ENCODE measurements at places on chromosomes 6 and 20.

DNA sequence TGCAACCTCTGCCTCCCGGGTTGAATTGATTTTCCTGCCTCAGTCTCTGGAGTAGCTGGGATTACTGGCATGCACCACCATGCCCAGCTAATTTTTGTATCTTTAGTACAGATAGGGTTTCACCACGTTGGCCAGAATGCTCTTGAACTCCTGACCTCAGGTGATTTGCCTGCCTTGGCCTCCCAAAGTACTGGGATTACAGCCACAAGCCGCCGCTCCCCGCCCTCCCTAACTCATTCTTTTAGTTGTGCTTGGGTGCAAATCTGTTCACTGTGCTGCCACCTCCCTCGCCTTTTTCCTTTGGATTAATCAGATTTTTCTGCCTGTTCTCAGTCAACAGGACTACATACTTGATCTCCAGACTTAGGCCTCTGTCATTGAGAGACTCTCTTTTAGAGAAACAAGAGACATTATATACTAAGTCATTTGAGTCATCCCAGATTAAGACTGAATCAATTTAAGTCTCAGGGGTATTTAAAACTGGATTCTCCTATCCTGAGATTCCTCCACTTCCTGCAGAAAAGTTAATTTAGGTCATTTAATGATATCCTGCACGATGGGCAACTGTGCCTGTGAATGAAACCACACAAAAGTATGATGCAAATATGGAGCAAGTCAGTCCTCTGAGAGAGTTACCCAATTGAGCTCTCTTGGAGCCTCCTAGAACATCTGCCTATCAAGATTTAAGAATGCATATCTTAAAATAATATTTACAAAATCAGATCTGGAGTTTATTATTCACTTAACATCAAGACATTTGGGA lies 136.1 kb upstream of the THEMIS start:
- DNase-seq, result peak; percentile 66

- no peak for DNase-seq
Measured at GRCh38 chr6:51594981-51595380, 492.4 kb downstream of the PKHD1 start.

GRCh38 chr6:161242779-161243693 lies 30.8 kb downstream of the AGPAT4 start:
- no peak for DNase-seq

- no peak for DNase-seq
Measured at GRCh38 chr6:1620504-1621069, 10.9 kb downstream of the FOXC1 start.

DNA sequence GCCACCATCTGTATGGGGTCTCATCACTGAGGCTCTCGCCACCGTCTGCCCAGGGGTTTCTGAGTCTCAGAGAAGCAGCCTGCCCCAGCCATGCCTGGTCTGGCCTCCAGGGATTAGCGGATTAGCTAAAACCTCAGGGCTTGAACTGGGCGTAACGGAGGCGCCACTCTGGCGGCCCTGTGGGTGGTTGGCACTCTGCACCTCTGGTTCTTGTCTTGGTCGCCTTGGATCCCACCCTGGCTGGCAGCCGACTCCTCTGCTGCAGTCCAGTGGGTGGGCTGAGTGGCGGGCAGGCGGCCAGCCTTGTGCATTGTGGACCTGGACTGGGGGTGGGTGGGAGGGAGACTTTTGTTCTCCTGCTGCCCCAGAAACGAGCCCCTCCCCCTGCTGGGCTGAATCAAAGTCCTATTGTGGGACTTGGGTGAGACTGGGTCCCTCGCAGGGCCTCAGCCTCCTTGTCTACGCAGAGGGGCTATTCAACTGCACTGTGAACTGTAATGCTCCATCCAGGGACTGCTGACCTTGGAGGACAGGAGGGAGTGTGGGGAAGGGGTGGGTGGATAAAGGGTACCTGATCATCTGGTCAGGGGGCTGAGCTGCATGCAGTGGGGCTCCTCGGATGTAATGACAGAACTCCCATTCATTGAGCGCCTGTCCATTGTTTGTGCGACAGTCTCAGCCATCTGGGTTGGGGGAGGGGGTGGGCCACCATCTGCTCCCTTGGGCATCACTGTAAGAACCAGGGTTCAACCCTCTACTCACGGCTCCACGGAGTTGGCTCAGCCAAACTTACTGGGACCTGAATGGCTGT lies 23.9 kb downstream of the SUN5 start:
- DNase-seq, result no peak

DNA sequence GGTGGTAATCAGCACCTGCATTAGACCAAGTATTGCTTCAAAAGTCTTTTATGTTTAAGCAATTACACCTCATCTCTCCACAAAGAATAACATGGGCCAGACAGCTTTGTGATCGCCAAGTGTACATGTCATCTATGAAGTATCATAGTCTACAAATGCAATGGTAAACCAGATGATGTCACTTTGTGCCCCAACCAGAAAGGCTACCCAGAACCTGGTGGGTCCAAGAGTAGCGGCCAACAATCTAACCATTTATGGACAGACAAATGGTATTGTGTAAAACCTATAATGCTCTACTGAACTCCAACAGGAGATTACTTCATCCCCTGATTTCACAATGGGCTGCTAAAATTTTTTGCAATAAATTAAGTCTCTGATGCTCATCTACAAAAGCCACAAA lies 295.9 kb downstream of the GMDS start:
- DNase-seq, result no peak

DNA sequence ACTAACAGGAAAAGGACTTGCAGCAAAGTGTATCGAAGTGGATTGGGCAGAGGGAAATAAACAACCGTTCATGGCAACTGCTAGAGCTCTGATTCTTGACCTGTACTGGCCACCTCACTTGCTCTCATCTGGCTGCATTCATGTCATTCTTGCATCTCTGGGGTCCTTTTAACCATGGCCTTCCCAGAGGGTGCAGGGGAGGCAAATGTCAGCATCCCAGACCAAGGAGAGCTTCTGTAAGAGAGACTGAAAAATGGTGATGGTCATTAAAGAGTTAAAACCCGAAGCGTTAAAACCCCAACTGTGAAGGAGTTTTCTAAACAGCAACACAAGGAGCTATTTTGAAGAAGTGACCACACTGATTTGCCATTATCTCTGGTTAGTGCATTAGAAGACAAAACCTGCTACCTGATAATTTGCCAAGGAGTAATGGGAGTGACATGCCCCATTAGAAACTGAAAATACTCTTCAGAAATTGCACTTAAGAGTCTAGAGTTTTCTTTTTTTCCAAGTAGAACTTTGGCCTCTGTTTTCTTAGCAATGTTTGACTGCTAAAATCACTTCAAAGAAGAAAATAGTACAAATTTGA lies 62.4 kb downstream of the APCDD1L start:
- no peak for DNase-seq

GRCh38 chr20:41136680-41137613 lies at the start of gene PLCG1:
Gene PLCG1 (plus strand): TSS chr20:41137543. CDS start chr20:41137642, 99 bp downstream.
- DNase-seq, result peak; percentile 84

- no peak for DNase-seq
Measured at GRCh38 chr6:834866-835265, 141.9 kb upstream of the EXOC2 start.

DNA sequence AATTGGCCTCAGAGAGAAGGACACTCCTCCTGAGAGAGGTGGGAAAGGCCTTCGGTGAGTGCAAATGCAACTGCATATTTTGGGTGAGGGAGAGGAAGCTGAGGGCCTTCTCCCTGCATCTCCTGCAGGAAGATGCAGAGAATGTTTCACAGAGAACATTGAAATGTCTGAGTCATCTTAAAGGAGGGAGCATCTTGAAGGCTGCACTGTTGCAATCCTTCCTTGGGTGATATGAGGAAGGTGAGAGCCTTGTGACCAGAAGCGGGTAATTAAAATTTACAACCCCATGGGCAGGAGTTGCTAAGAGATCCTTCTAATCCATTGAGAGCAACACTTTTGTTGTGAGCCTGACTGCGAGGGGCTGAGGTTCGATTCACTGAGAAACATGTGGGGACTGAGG lies 375.7 kb upstream of the MARCKS start:
- no peak for DNase-seq

DNA sequence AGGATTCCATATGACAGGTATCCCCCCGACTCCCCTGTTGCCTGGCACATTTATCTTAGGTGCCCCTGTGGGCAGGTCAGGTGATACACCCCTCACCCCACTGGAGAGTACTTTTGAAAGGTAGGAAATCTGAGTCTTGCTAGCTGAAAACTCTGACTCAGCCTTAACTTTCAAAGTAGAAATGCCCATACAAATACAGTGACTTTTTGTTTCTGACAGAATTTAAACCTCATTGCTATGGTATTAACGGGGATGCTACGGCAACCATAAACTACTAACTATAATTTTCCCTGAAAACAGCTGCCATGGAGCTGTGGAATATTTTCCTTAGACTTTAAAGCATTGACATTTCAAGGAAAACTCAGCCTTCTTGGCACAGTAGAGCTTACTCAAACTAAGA lies 536.0 kb downstream of the RFPL4B start:
- DNase-seq, result no peak

DNA sequence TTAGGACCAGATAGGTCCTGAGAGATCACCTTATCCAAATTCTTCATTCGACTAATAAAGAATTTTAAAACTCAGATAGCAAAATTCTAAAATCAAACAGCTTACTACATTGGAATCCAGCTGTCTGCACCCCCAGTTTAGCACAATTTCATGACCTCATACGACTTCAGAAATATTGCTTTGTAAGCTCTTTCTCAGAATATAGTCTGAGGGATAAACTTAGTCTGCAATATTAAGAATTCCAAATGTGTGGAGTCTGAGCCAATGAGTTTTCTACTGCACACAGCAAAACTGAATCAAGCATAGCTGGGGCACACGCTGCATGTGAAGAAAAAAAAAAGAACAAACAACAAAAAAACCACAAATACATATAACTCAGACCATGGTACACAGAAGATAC lies 541.6 kb upstream of the CHD6 start:
- DNase-seq, result no peak

DNA sequence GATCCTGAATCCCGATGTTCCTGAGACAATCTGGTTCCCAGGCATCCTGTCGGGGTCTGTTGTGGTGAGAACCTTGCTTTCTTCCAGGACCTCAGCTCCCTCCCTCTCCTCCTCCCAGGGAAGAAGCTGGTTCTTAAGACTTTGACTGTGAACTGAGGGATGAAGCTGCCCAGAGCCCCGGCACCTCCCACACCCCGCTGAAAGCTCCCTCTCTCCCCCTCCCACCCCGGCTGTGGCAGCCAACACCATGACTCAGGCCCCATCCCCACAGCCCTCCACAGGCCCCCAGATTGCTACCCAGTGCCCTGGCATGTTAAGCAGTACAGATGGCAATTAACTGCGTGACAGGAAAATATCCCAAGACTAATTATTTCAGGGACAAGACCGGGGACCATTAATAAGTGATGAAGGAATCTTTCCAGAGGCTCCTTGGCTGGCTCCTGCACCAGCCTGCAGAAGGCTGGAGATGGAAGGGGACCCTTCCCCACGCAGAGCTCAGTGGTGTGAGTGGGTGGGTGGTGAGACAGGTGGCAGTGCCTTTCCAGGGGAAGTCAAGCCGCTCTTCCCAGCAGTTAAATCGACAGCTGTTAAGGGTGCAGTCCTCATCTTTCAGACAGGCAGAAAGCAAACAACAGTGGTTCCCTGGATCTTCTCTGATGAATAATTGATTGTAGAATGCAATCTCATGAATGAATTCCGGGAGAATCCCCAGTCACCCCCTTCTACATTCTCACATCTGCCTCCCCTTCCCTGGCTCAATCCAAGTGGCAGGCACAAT lies 237.9 kb downstream of the LRFN2 start:
- DNase-seq, result no peak

GRCh38 chr20:18258126-18258860 lies 30.0 kb upstream of the ZNF133 start:
- no peak for DNase-seq

DNA sequence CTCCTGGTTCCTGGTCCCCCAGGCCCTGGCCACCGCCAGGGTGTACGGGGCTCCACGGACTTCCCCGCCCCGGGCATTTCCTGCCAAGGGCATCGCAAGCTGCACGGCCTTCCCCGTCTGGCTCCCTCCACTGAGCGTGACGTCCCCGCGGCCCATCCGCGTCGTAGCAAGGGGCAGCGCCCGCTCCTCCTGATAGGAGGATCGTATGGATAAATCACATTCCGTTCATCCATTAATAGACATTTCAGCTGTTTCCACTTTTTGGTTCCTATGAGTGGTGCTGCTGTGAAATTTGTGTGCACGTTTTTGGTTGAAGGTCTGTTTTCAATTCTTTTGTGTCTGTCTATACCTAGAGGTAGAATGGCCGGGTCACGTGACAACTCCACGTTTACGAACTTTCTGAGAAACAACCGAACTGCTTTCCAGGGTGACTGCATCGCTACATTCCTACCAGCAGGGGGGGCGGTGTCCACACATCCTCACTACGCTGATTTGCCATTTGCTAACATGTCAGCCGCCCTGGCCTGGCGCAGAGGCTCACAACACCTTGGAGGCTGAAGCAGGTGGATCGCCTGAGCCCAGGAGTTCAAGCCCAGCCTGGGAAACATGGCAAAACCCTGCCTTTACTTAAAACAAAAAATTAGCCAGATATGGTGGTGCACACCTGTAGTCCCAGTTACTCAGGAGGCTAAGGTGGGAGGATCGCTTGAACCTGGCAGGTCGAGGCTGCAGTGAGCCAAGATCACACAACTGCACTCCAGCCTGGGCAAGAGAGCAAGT lies 37.7 kb downstream of the KCNQ2 start:
- peak; percentile 87 for DNase-seq

- no peak for DNase-seq
Measured at GRCh38 chr20:57450931-57451330, 59.7 kb downstream of the RBM38 start.

DNA sequence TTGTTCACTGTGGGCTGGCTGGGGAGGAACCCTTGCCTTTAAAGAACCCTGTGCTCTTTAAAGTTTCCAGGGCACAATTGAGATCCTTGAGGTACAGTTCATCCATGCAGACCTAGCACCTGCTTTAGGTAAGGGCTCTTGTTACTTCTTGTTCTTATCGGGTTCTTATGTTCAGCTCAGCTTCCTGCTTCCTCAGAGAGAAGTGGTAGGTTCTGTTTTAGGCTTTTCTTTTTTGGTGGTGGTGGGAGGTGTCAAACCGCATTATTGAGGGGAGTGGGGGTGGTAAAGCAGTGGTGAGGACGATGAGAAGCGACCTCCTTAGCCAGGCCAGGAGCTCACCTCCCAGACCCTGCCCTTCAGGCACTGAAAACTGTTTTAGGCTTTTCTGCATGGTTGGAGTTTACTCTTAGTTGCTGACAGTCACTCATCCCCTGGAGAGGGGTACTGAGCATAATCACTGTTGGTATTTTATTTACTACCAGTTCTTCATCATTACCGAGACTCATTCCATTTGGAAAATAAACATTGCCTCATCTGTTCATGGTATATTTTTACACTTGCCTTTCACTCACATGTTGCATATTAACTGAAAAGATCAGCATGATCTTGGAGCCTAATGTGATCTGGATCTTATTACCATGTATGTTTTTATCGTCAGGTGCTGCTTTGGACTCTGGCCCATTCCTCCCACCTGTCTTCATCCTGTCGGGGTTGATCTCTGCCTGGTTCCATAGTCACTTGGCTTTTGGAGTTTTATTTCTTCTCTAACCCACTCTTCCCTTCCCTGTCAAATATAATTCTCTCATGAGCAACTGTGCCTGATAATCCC lies 35.4 kb downstream of the SLC16A10 start:
- no peak for DNase-seq

DNA sequence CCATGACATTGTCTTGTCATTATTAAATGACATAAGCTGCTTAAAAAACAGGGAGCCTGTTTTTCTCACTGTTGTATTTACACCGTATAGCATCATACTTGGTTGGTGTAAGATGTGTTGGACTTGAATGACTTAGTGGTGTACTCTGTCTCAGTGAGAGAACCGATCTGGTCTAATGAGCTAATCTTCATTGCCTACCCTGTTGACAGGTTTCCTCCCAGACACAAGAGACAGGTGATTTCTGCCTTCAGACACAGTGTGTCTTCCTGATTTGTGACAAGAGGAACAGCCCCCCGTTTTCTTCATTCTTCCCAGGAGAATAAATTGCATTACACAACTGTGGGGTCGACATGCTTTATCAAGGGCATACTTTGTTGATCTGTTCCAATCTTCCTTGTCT lies 137.2 kb upstream of the ID4 start:
- no peak for DNase-seq

Data from OCI-M1 (cell line).